ENCODE measurements at places on chromosomes 5 and 9.
A peak's percentile ranks its signal among the peaks of the same experiment; 100 is the strongest.

GRCh38 chr5:91146905-91147600 lies 236.1 kb downstream of the ARRDC3 start:
- no peak for DNase-seq

DNA sequence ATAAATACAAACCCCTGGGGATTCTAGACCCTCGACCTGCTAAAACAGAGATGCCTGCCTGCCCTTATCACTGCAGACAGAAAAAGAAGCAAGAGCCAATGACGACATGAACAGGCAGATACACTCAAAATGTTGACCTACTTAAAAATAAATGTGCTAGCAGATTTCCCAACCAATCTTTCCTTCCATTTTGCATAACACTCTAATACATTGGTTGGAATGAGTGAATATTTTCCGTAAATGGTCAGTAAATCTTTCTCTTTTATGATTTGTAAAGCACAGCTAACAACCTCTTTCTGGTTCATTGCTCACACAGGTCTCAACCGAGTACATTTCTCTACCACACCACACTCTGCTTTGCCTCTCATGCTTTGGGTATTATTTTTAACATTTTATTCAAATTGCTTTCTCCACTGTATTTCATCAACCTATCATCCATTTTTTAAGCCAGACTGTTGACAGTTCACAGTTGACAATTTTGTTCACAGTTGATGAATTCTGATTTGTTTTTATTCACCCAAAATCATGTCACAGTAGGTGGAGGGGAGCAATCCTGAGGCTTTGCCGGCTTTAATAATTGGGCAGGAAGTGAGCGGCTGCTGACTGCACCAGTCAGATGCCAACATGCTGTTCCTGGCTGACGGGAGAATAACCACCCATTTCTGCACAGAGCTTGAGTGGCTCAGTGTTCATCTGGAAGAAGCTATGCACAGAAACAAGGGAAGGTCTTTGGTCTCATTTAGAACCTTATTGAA lies 426.6 kb downstream of the SPOCK1 start:
- no peak for DNase-seq

DNA sequence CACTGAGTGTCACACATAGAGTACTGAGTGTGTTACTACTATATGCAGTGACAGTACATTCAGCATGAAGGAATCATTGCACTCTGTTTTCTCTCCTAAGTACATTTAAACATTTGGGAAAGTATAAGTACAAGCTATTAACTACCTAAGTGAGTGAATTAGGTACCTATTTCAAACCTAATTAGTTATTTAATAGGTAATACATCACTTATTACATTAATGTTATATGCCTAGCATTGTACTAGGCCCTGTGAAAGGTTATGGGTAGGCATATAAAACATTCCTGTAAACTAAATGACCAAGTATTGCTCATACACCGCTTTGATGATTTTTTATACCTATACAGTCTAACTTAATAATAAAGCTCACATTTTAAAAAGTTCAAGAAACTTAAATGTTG lies 25.7 kb upstream of the PPP3R2 start:
- no peak for DNase-seq

GRCh38 chr9:89807682-89808075 lies 202.9 kb downstream of the GADD45G start:
- no peak for DNase-seq

DNA sequence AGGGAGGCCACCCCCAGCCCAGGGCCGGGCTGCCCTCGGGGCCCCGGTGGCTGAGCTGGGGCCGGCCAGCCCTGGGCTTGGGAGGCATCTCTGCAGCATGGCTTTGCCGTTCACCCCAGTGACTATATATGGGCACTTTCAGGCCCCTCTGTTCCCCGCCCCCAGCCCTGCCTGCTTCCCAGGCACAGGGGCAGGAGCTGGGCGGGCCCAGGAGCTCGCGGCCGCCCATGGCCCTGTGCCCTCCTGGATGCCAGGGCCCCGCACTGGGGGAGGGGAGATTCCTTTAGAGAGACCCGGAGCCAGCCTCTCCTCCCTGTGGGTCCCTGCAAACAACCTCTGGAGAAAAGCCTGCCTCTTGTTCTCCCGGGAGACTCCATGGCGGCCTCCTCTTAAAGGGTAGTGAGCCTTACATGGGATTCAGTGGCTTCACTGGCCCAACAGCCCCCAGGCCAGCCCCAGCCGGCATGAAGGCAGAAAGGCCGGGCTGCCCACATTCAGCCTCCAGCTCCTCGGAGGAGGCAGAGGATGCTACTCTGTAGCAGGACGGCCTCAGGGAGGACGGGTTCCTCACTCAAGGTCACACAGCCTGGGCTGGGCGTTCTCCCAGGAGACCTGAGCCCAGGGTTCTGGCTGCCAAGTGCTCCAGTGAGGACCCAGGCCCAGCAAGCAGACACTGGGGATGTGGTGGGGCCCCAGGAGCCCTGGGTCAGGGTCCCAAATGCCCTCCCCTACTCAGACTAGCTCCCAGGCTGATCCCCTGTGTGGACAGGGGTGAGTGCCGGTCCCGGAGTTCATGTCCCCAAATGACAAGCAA lies 4.1 kb downstream of the NACC2 start:
- no peak for DNase-seq

GRCh38 chr9:125446561-125447094 lies 185.0 kb downstream of the GAPVD1 start:
- no peak for DNase-seq

GRCh38 chr5:158952951-158953350 lies 146.8 kb downstream of the EBF1 start:
- DNase-seq = no peak

- no peak for DNase-seq
Observed at GRCh38 chr9:81579381-81579780, 110.0 kb downstream of the TLE1 start.

DNA sequence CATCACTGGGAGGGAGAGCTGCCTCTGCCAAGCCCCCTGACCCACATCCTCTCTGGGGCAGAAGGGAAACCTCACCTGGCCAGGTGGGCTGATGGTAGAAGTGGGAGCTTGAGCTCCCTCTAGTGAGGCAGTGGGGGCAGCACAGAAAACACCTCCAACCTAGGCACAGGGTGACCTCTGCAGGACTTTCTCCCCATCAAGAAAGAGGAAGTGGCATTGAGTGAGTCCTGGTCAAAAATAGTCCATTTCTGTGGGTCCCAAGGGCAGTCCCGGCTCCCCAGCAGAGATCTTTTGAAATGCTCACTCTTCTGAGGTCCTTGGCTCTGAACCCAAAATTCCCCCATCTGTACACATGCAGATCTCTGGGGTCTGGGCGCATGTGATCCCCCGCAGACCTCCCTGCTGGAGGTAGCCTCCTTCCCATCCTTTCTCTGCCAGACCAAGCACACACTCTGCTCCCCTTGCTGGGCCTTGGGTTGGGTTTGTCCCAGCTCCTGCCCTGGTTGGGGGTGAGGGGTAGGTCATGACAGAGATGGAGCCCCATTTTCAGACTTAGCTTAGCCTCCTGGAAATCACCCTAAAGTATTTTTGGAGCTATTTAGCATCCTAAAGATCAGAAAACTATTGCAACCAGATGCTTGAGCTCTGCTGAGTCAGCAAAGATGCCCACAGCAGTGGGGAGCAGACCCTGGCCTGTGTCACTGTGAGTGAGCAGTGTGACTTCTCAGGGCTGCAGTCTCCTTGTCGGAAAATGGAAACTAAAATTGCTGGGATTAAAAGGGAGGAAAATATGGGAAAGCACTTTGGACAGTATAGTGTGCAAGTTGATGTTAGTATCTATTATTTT lies 41.6 kb upstream of the LCP2 start:
- peak; percentile 41 for DNase-seq

- no peak for DNase-seq
Observed at GRCh38 chr9:134130503-134131375, 5.1 kb upstream of the WDR5 start.

DNA sequence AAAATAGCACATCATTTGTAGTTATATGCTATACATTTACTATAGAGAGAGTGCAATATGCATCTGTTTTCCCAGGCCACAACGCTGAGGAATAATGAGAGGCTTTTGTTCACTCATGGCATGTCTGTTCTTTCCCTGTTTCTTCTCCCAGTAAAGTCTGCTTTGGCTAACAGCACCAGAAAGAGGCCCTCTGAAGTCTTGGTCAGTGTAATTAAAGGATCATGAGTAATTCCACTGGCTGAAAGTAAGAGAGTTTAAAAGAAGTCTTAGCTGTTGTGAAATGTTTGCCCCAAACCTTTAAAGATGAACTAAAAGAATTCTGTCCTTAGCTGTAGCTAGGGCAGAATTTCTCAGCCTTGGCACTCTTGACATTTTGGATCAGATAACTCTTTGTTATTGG lies 228.8 kb downstream of the TLE4 start:
- DNase-seq = no peak

DNA sequence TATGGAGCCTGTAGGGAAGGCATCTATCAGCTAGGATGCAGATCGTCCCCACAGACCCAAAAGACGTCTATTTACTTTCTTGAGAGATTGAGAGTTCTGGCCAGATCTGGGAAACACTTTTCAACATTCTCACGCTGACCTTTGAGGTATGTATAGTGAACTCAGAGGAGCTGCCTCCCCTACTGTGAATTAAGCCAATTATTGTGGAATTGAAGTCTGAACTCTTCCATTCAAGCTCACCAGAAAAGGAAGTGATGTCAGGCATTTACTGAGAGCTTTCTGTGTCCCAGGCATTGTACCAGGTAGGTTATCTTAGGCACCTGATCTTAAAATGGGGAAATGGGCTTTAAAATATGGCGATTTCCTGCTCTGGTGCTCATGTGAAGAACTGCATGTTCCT lies 136.5 kb downstream of the SV2C start:
- no peak for DNase-seq

DNA sequence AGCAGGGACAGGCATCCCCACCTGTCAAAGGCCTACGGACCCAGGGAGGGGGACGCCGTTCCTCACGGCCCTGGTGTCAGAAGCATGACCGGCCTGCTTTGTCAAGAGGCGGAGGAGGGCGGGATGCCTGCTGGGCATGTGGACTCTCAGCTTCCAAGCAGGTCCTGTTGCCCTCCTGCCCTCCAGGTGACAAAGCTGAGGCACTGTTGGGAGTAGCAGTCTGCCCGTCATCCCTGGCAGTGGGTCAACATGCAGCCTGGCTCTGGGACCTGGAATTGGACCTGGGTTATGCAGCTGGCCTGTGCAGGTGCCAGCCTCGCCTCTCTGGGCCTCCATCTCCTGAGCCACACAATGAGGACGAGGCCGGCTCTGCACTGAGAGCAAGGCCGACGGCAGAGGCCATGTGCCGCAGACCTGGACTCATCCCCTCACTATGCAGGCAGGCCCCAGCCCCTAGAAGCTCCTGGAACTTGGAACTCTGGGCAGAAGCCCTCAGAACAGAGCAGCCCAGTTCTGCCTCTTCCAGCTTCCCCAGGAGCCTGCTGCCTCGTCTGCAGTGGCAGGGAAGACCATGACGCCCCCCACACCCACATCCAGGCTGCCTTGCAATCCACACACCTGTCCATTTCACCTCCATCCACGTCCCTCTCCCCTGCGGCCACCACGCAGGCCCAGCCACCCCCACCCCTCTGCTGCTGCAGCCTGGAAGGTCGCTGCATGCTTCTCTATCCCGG lies 20.8 kb upstream of the FCN1 start:
- no peak for DNase-seq

GRCh38 chr5:66828548-66829357 lies 232.6 kb downstream of the MAST4 start:
- DNase-seq = peak; percentile 27

DNA sequence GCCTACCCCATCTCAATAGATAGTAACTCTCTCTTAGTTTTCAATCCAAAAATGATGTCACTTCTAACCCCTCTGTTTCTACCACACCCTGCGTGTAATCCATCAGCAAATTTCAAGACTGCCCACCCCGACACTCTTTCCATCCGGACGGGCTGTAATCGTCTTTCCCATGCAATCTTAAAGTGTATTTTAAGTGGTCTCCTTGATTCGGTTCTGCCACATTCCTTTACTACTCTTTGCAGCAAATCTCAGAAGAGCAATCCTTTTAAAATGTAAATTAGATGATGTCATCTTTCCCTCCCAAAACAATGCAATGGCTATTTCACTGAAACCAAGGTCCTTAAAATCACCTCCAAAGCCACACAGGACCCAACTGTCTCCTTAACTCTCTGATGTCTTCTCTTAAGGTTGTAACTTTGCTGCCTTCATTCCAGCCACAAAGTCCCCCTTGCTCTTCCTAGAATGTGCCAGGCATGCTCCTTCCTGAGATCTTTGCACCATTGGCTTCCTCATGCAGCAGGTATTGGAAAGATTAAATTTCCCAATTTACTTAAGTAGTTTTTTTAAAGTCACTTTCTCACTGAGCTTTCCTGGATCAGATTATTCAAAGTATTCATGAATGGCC lies 932.5 kb upstream of the WWC1 start:
- no peak for DNase-seq

GRCh38 chr5:52999344-52999949 lies 10.3 kb downstream of the ITGA2 start:
- DNase-seq = no peak

DNA sequence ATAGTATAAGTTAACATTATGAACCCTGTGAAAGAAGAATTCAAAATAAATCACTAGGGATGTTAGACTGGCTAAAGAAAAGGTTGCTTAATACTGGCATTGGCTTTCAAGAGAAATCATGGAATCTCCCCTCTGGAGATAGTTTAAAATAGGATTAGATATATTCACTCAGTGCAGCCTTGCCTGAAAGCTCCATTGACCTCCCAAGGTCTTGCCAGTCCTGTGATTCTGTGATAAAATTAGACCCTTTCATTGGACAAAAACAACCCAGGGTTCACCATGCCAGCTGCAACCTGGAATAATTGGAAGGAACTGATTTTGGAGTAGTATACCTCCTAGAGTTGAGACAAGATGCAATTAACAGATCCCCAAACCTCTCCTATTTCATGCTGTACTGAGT lies 588.1 kb upstream of the MEF2C start:
- no peak for DNase-seq

DNA sequence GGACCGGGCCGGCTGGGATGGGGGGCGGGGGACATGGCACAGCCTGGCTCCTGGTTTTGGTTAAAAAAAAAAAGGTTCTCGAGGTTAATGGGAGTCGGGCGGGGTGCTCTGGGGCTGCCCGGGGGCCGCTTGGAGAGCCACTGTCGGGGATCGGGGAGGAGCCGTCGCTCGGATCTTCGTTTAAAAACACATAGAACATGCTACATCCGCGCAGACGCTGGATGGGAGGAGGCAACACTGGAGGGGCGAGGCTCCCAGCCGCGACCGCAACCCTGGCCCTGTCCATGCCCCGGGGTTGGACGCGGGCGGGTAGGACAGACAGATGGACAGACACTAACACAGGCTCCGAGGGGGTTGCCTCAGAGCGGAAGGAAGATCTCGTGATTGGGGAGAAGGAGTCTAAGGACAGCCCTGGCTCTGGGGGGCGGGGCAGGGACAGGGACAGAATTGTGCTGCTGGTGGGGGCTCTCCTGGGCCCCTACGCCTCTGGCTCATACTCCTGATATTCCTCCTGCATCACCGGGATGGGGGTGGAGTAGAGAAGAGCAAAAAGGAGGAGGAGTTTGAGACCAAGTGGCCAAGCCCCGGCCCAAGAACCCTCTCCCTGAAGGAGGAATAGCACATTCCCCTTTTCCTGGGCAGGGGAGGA lies 9.9 kb downstream of the SNCB start:
- DNase-seq = no peak

GRCh38 chr5:135535820-135536801 lies at the start of gene NEUROG1:
NEUROG1 (minus strand) TSS chr5:135535964; CDS start chr5:135535690, 274 bp downstream.
- DNase-seq = no peak
